ENCODE measurements at places on chromosomes 2 and 18. TPM values are rescaled to one million over a fixed set of nuclear protein-coding genes. Genes with fewer than 3 reads are reported as not detected.

Gene COLEC12
- total RNA-seq, result 61.3 TPM

Gene ZSWIM2
- total RNA-seq, result not detected

Gene DPP4
- total RNA-seq, result 55.9 TPM

DNA sequence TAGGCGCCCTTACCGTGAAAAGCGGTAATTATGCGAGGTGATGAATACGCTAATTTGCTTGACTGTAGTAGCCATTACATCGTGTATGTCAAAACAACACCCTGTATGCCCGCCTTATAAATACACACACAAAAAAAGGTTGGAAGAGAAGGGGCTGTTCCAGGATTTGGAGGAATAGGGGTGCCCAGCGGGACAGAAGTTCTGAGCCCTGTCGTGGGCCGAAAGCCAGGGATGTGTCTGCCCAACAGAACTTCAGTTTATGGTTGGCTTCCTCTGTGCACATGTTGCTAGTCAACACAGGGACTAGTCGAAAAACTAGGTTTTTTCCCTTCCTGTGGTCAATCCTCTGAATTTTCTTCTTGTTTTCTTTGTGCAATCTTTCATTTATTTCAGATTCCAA, 182.5 kb downstream of the ACKR3 start:
- no peak for DNase-seq

DNA sequence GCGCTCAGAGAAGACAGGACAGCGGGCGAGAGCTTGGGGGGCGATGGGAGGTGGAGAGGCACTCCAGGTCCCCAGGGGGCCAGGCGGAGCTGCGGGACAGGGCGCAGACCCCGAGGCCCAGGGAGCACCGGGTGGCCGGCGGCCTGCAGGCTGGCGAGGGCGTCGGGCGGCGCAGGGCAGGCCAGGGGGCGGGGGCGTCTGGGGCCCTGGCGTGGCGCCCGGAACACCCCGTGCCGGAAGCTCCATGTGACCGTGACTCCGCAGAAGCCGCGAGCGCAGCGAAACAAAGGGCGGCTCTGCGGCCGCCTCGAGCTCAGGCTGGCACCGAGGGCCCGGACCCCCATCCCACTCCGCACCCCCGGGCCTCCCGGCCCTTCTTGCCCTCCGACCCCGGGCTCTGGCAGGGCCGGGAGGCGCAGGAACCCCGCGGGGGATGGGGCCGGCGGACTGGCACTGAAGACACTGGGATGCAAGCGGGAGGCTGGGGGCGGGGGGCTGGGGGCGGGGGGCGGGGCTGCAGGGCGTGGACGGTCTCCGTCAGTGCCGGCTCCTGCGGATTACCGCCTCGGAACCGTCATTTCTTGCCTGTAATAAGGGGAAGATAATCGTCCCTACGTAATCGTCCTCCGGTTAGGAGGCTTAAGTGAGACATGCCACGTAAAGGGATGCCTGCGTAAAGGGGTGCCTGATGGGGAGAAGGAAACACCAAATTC, 19.1 kb downstream of the SH2D6 start:
- DNase-seq, result no peak

- no peak for DNase-seq
Observed at GRCh38 chr2:159471340-159471739, 145.0 kb downstream of the BAZ2B start.

GRCh38 chr2:53903011-53903410, 43.2 kb upstream of the GPR75 start:
- no peak for DNase-seq

DNA sequence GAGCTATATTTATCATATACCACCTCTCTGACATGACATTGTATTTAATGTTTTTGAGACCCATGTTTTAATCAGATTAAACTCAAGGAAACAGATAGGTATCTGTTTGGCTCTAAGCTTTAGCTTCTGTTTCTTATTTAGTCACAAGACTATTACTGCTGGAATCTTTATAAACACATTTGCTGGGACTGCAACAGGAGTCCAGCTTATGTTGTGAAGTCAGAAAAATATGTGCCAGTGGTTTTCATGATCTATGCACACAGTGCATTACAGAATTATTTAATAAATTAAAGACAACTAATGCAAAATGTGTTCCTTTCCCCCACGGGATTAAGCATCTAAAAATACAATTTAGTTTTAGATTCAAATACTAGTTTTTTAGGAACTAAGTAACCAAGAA, 338.9 kb downstream of the ZEB2 start:
- DNase-seq, result no peak

DNA sequence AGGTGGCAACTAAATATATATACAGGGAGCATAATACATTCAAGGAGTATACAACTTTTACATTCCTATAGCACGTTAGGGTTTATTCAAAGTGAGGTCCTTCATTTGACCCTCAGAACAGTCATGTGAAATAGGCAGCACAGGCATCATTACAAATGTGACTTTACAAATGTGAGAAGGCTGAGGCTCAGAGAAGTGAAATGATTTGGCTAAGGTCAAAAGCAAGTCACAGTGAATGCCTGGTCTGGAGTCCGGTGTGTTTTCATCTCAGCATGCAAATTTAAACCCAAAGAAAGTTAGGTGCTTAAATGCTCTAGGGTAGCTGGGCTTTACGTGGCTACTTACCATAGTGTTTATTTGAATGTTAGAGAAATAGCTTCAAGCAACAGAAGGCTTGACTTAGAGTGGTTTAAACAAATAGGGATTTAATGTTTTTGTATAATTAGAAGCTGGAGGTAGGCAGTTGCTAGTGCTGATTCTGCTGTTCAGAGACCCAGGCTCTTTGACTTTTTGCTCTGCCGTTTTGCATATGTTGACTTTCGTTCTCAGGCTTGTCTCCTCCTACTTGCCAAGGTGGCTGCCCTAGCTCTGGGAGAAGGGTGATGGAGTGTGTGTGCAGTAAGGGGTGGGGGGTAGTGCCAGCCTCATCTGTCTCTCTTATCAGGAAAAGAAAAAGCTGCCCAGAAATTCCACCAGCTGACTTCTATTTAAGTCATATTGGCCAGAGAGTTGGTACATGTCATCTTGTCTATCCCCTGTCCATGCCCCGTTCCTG, 89.2 kb downstream of the PLCL1 start:
- no peak for DNase-seq

- DNase-seq, result no peak
Observed at GRCh38 chr18:28045176-28045810, 131.6 kb downstream of the CDH2 start.
